ENCODE measurements at places on chromosomes 4 and X.
A peak's percentile ranks its signal among the peaks of the same experiment; 100 is the strongest.

GRCh38 chrX:16123222-16123786 lies at the start of gene GRPR:
Gene GRPR (plus strand): TSS chrX:16123565. CDS start chrX:16123954, 389 bp downstream.
- peak; percentile 75 for DNase-seq

DNA sequence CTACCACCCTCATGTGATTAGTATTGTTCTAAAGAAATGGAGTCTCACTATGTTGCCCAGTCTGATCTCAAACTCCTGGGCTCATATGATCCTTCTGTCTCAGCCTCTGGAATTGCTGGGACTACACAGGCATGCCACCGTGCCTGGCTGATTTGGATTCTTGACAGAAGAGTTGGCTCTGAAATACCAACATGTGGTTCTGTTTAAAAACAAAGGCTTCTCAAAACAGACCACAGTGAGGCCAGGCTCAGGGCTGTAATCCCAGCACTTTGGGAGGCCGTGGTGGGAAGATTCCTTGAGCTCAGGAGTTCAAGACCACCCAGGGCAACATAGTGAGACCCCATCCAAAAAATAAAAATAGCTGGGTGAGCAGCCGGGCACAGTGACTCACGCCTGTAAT lies 126.7 kb downstream of the DHRSX start:
- DNase-seq = no peak

DNA sequence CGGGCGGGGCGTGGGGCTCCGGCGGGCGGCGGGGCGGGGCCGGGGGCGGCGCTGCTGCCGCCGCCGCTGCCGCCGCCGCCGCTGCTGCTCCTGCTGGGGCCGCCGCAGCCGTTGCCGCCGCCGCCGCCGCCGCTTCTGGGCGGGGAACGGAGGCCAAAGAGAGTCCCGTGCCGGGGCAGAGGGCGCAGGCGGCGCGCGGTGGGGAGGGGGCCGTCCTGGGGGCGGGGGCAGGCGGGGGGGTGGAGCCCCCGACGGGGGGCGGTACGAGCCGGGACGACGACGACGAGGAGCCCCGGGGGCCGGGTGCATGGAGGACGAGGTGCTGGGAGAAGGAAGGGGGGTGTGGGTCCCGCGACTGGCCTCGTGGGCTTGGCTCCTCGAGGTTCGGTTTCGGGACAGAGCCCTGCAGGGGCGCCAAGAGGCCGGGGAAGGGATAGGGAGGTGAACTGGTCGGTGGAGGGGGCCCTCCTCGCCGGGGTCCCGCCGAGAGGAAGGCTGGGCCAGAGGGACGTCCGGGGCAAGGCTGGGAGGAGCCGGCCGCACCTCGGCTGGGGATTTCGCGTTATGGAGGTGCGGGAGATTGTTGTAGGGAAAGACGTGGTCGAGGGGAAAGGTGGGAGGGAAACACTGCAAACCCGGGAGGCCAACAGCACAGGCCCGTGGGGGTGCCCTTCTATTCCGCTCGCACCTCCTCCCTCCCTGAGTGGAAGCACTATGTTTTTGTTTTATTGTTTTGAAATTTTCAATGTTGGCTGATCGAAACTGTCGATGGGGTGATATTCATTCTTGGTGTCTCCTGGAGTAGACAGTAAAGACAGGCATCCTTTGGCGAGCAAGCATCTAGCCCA lies 1.9 kb downstream of the BCORL1 start:
- DNase-seq = peak; percentile 51

- no peak for DNase-seq
These were observed 45.5 kb upstream of the FAM241A start for GRCh38 chr4:112099701-112100297.

DNA sequence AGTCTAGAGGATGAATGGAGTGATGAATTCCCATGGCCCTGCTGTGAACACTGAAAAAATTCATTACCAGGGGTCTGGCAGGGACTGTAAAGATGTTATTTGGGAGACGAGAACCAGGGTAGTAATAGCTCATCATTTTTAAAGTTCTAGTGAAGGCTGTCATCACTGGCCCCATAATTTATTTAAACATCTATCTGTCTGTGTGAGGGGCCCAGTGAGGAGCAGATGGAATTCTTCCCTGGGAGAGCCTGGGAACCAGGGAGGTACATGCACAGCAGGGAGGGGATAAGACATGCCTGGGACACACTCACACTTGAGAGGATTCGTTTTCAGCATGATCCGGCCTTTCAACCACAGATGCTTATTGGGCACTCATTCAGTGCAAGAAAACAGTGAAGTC lies 162.0 kb downstream of the PDGFRA start:
- no peak for DNase-seq

GRCh38 chr4:97081951-97082350 lies 1061.3 kb downstream of the STPG2 start:
- no peak for DNase-seq
